ENCODE measurements at places on chromosomes 5 and 9. TPM values are rescaled to one million over a fixed set of nuclear protein-coding genes. Genes with fewer than 3 reads are reported as not detected.
A peak's percentile ranks its signal among the peaks of the same experiment; 100 is the strongest.

The CCDC192 gene
- total RNA-seq: not detected

- DNase-seq: no peak
Measured at GRCh38 chr9:89725271-89725670, 120.5 kb downstream of the GADD45G start.

The FBLL1 gene
- total RNA-seq: 0.57 TPM

DNA sequence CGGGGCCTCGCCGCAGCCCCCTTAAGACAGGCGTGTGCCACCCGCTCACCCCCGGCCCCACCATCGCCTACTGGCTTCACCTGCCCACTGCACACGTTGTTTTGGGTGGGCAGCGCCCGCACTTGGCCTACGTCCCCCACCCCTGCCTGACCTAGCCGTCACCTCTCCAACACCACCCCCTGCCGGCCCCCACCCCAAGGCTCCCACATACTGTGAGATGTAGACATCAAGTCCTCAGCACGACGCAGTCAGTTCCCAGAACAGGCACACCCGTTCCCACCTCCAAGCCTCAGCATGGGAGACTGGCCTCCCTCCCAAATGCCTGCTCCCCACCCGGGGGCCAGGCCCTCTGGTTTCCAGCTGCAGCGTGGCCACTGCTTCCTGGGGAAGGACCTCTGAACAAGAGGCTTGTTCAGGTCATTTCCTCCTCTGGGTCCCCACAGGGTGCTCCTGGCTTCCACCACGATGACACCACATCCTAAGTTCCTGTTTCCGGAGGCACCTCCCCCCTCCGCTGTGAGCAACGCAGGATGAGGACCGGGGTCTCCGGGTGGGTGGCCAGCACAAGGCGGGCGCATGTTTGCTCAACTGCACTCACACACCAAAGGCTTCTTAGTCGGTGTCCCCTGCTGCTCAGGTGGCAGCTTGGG is 11.3 kb downstream of the DBN1 start:
- no peak for DNase-seq

The TLX3 gene
- not detected for total RNA-seq

DNA sequence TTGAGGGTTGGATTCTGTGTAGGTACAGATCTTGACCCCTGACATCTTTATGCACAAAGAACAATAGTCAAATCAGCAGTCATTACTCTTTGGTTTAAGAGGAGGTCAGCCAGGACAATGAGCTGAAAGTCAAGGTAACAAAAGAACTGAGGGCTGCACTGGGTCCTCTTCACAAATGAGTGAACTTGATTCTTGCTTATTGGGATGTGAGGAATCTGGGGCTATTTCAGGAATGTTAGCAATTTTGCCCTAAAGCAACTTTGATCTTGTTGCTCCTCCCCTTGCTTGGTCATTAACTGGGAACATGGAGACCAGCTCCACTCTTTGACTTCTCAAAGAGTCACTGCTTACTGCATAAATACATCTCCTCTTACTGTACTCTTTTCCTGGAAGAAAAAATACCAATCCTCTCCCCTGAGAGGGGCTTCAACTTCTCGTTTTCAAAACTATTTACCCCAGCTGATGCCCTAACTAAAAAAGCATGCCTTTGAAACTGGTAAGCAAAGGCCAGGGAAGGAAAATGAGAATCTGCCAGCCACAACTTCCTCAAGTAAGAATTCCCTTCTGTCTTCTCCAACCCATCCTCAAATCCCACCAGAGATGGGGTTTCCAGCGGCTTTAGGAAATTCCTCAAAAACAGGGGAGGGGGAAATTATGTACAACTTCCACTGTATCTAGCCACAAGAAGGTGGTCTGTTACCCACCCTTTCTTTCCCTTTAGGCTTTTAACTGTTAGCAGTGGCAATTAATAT is 368.3 kb downstream of the ENC1 start:
- DNase-seq: no peak

DNA sequence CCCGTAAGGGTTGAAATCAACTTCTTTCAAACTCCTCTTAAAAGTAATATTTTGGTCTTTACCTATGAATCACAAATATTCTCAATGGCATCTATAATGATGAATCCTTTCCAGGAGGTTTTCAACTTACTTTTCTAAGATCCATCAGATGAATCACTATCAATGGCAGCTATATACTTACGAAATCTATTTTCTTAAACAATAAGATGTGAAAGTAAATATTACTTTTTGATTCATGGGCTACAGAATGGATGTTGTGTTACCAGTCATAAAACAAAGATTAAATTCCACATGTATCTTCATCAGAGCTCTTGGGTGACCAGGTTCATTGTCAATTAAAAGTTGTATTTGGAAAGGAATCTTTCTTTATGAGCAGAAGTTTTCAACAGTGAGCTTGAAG is 1877.7 kb upstream of the ACO1 start:
- no peak for DNase-seq

- DNase-seq: peak; percentile 54
Measured at GRCh38 chr9:79817438-79818004, 245.8 kb downstream of the TLE4 start.

DNA sequence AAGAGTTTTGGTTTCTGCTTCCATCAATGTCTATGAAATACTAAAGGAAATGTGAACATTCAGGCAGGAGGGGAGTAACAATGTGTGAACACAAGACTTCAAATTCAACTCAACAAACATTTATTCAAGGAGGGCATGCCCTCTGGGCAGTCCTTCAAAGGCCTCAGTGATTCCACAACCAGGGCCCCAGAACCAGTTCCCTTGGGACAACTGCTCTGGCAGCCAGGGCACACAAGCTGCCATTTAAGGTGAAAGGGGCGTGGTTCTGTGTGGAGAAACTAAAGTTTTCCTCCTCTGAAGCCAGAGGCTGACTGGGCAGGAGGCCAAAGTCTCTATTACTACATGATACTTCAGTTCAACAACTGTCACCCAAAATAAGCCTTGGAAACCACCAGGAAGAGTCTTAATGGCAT is 3.2 kb downstream of the RBM18 start:
- peak; percentile 89 for DNase-seq

The C9 gene
- 0.13 TPM for total RNA-seq

DNA sequence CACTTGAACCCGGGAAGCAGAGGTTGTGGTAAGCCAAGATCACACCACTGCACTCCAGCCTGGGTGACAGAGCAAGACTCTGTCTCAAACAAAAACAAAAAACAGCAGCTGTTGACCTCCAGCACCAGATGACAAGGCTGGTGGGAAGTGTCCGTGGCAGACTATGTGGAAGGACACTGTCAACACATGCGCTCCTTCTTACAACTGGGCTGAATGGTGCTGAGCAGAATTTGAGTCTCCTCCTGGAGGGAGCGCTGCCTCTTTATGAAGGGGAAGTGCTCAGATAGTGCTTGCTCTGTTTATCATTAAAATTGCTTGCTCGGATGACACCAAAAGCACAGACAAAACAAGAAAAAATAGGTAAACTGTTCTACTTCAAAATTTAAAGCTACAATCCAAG is 9.2 kb upstream of the CFAP157 start:
- DNase-seq: no peak

DNA sequence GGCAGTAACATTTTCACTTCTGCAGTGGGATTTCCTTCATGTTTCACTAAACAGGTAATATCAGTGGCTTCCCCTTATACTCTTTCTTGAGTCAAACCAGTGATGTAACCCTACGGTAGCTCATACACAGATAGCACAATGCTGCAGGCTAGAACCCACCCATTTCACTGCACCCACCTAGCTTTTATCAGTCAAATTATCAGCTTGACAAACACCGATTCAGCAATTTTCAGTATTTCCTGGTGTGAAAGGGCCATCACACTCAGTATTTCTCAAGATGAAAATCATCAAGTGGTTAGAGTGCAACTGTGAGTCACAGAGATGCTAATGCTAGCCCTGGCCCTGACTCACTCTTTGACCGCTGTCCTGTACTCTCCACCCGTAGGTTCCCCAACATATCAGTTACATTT is 242.3 kb upstream of the PTGER4 start:
- no peak for DNase-seq

DNA sequence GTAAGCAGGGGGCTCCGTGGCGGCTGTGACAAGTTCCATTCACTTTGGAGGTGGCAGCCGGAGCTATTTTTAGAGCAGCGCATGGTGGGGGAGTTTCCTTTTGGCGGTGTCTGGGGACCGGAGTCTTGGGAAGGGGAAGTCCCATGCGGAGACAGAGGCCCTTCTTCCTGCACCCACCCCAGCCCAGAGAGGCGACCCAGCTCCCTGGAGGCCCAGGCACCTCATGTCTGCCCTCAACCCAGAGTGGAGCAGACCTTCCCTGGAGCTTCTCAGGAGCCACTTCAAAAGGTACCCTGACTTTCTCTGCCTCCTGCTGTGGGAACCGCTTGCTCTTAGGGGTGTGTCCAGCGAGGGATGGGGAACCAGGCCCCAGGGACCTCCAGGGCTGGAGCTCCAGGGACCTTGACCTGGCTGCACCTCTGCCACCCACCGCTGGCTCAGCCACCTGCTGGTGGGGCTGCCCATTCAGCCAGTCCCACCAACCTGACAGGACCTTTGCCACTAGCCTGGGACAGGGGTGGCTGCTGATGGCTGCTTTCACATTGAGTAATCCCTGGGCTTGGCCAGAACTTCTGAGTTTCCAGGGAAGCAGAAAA is 34.1 kb downstream of the NEK6 start:
- DNase-seq: no peak

The IL13 gene
- total RNA-seq: not detected

- no peak for DNase-seq
Measured at GRCh38 chr9:113658545-113658895, 195.0 kb downstream of the RGS3 start.

The INSL4 gene
- not detected for total RNA-seq

DNA sequence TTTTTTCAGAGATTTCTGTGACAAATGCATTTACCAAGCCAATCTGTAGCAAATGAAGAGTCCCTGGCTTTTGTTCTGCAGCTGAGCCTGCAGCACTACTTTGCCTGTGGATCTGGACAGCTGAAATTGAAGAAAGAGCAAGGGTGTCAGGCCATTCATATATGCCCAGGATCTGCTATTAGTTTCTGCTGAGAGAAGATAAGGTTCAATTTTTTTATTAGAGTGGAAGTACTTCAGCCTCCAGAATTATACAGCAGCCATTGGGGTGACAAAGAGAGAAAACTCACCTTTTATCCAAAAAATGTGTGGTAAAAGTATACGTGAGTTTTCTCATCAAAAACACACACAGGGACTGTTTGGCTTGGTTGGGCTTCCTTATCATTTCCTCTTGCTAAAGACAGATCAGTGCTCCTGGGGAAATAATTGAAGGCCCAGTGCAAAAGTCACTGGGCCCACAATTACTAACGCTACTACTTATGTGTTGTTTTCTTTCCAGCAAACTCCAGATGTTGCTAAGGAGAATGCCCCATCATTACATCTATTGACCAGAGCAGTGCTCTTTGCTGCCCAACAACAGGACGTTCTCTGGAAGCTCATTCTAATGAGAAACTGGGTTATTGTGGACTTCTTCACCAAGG is 138.6 kb downstream of the CEMIP2 start:
- DNase-seq: no peak

DNA sequence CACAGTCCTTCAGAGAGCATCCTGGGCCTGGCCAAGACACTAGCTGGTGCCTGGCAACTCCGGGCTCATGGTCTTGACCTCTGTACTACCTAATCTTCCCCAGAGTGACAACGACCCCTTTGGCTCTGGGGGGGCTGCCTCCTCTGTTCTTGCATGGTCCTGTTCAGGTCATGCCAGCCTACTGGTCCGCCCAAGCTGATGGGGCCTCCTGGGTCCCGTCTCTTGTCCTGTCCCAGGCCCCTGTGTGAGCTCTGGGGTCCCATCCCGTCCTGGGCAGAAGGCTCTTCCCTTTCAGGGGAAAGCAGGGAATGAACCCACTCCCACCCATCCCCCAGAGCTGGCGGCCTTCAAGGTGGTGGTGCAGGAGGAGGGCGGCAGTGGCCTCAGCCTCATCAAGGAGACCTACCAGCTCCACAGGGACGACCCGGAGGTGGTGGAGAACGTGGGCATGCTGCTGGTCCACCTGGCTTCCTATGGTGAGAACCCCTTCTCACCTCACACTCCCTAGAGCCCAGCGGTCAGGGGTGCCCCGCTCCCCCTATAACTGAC is 13.3 kb downstream of the REXO4 start:
- DNase-seq: no peak

The SPINK4 gene
- not detected for total RNA-seq

DNA sequence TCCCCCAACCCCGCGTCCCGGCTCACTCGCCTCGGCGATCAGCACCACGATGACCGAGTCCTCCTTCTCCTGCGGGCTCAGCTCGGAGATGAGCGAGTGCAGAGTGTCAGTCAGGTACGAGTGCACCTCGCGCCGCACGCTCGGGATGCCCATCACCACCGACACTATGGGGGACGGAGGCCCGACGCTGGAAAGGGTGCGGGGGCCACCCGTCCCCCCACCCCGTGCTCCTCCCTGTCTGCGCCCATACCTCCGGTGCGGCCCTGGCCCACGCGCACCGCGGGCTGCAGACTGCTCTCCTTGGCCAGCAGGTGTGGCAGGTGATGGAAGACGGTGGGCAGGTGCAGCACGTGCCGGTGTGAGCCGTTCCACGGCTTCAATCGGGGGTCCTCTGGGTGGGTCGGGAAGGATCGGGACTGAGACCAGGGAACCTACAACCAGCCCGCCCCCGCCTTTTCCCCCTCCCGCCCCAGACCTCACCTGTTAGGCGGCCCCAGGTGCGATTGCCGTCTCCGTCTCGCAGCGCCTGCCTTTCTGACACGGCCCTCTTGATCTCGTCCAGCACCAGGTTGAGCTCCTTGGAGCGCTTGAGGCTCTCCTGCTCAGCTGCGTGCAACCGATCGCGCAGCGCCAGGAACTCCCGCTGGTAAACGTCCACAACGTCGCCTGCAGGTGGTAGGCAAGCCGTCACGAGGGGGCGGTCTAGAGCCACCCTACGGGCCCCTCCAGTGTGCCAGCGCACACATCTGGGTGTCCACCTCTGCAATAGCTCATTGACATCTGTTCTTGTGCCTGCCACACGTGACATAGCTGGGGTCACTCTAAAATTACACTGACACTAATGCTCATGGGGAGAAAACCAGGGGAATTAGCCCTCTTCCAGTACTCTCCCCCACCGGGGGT is 5.1 kb downstream of the MGAT4B start:
- peak; percentile 80 for DNase-seq

The MCTP1 gene
- 30.8 TPM for total RNA-seq

The PDE6A gene
- total RNA-seq: not detected

- DNase-seq: no peak
Measured at GRCh38 chr5:158841481-158842276, 258.0 kb downstream of the EBF1 start.

DNA sequence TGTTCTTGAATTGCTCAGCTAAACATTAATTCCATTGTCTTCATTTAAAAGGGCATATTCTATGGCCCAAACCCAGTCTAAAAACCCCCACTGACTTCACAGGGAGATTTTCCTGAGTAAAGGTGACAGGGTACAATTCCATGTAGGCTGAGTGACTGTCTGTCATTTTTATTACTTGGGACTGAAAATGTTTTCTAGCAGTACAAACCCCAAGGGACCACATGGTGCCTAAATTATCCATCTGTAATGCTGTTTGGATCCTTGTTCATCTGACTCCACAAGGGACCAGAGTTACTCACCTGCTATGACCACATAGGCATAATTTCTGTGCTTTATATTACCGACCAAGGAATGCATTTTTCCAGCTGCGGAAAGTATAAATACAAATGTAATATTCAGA is 349.1 kb downstream of the ZNF608 start:
- no peak for DNase-seq

- peak; percentile 35 for DNase-seq
Measured at GRCh38 chr5:1746371-1747078, 53.1 kb downstream of the MRPL36 start.

The MLANA gene
- total RNA-seq: not detected

GRCh38 chr9:103225702-103226646 is 230.8 kb downstream of the CYLC2 start:
- no peak for DNase-seq

Measured in aorta (tissue), 5 donors.